ENCODE measurements at places on chromosomes 4 and X.

DNA sequence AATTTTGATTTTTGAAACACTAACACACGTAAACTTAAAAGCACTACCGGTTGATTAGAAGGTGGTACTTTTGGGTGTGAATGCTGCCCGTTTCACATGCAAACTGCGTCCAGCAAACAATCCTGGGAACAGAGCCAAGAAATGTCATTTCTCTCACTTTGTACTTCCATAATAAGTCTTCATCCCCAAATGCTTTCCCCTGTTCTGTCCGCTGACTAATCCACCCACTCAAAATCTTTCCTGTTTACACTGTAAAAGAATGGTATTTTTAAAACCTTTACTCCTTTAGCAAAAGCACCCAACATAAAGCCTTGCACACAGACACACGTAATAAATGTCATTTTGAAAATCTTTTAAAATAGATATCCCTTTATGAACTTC, 39.1 kb upstream of the PDLIM5 start:
- DNase-seq: peak; percentile 69

DNA sequence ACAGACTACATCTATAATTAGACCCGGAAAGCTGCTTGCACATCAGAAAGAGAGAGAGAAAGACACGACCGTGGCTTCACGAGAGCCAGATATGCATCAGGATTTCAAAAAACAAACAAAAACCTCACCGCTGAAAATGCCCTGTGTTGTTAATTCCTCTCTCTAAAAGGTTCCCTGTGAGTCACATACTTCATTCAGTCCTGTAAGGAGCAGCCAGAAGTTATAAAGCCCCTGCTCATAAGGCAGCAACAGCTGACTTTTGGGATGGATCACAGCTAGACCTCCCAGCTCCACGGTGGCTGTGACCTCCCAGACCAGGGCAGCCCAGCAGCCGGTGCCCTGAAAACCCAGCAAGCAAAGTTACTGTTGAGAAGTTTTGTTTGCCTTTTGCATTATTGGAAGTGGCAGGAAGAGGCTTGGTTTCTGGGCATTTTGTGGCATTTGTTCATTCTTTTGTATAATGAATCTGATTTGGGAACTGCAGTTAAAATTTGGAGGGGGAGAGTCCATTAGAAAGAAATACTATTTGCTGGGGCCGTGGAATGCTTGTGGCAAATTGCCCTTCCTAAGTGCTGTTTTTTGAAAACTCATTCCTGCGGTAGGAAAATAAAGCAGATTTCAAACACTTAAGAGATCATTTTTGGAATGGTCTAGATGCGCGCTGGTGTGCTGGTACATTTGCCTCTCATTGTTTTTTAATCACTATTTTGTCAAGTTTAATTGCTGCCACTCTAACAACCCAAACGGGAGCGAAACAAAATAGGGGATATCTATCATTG, 520.4 kb downstream of the BCOR start:
- DNase-seq: peak; percentile 14

DNA sequence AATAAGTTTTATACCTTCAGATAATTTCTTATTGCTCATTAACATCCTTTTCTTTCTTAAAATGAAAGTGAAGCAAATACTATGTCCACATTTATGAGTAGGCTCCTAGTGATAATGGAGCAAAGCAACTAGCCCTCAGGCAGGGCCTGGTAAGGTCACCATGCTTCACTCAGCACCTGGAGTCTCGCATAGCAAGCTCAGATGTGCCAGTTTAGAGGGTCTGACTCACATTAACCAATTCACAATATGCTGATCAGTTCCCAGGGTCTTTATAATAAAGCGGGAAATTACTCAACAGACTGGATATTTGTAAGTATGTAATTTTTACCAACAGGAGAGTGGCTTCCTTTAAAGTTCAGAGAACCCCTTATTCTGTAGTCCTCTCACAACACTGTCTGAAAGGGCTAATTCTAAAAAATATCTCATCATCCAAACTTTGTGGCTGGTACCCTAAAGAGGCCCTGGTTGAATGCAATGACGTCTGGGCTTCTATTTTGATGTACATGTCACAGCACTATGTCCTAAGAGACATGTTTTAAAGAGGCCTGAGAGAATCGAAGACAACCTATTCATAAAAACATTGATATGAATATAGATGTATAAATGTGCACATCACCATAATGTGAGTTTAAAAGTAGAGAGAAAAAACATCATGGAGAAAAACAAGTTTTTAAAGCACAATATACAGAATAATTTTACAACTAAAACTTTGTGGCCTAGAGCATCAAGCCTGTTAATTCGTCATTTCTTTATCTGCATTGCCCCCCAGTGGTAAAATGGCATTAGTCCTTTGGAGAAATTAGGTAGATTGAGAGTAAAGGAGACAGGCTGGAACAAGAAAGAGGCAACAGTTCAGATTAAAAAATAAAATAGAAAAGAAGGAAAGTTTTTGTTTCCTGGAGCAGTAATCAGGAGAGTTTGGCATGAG, 44.3 kb downstream of the IL21 start:
- DNase-seq: peak; percentile 59

GRCh38 chr4:179843370-179843769, 2399.8 kb upstream of the TENM3 start:
- no peak for DNase-seq

GRCh38 chr4:54230484-54231418, 1.7 kb downstream of the PDGFRA start:
- peak; percentile 34 for DNase-seq

DNA sequence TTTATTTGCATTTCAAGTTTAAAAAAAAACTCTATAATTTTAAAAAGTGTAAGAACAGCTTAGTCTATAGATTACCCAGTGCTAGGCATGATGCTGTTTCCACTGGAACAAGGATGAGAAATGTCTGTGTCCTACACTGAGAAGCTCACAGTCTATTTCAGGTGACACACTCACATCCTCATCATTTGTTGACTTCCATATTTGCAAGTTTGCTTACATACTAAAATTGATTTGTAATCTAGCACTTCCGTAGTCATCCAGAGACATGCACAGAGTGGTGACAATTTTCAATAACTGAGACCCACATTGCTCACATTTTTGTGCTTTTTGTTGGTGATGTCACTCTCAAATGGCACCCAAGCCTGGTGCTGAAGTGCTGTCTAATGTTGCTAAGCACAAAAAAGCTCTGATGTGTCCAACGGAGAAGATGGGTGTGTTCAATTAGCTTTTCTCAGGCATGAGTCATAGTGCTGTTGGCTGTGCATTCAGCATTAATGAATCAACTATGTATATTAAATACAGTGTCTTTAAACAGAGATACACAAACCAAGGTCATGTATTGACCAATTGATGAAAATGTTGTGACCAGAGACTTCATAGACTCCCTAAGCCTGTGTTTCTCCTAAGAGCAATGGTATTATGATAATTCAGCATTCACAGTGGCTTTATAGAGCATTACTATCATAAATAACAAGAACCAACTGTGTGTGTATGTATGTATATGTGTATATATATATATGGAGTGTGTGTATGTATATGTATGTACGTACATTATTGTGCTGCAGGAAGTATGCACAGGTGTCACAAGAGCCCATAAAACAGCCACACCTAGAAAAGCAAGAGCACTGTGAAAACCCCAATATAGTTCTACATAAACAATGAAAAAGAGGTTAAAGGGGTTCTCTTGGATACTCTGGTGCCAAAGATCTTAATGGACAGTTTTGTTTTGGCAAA, 31.2 kb upstream of the VCX3B start:
- DNase-seq: no peak

GRCh38 chr4:127143460-127144195, 489.1 kb upstream of the INTU start:
- peak; percentile 90 for DNase-seq

DNA sequence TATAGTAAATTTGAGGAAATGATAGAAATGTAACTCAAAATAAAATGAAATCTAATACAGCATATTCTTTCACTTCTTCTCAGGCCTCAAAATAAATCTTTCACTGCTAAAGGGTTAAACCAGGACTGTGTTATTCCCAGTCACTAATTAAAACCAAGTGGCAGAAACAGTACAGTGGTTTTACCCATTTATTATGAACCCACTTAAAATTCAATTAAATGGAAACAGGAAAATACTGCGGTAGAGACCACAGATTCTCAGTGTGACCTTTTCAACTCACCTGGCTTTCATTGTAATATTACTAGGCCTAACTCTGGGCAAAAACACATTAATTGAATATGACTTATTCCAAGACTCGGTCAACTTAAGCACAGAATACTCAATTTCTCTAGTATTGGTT, 176.5 kb upstream of the DKK2 start:
- DNase-seq: peak; percentile 65

DNA sequence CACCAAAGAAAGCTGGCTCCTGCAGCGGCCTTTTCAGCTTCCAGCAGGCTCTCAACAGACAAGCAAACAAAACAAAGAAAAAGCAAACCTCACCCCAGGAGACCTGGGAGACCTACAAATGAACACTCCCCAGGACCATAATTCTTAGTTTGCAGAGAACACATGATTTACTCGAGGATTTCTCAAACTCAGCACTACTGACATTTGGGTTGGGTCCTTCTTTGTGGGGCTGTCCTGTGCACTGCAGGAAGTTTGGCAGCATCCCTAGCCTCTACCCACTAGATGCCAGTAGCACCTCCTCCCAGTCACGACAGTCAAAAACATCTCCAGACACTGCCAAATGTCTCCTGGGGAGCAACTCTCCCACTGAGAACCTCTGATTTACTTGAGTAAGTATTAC, 21.9 kb downstream of the APOO start:
- peak; percentile 24 for DNase-seq

DNA sequence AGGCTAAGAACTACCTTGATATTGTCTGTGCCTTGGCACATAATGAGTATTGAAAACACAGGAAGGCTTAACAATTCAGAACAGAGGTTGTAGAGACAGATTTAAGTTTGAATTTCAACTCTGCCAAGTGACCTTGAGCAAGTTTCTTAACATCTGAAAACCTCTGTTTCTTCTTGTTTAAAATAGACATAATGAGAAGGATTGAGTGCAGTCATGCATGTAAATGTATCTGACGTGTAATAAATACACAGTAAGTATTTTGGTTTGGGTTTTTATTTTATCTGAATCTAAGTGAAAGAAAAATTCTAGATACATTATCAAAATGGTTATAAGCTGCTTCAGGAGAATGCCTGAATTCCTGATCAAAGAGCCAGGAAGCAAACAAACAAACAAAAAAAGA, 111.9 kb downstream of the ANXA5 start:
- DNase-seq: no peak

DNA sequence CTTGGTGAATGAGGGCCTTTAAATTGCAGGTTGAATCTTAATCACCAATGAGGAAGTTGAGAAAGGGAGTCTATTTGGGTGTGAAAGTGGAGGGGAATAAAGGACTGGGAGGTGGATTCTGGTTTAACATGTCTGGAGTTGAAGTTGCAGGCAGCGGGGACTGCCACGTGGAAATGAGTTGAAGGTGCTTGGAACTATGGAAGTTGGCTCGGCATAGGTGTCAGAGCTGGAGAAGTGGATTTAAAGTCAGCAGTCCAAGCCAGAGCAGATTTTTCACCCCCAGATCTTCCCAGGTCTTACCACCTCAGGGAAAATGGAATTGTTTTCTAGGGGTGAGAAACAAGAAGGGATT, 44.9 kb downstream of the TIGD4 start:
- DNase-seq: no peak

GRCh38 chrX:15524417-15524816, 23.8 kb downstream of the BMX start:
- DNase-seq: peak; percentile 37

GRCh38 chrX:150863191-150863590, 35.3 kb downstream of the CD99L2 start:
- no peak for DNase-seq

DNA sequence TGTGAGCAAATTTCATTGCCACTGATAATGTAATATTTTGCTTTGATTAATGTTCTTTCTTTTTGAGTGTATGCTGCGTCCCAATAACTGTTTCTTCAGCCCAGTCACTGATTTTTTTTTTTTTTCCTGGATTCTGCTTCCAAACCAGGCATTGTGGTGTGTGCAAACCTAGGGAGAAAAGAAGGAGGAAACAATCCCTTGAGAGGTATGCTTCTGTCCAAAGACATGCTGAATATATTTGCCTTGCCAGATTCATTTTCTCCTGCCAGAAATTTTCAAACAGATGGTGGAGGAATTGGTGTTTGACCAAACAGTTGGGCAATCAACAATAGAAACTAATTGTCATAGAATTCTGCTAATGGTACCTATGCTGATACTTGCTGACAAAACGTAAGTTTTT, 753.6 kb downstream of the RPA4 start:
- DNase-seq: no peak

GRCh38 chr4:173793937-173794510, 264.0 kb upstream of the HAND2 start:
- no peak for DNase-seq

- DNase-seq: no peak
Measured at GRCh38 chr4:24923002-24923401, 10.2 kb upstream of the CCDC149 start.

DNA sequence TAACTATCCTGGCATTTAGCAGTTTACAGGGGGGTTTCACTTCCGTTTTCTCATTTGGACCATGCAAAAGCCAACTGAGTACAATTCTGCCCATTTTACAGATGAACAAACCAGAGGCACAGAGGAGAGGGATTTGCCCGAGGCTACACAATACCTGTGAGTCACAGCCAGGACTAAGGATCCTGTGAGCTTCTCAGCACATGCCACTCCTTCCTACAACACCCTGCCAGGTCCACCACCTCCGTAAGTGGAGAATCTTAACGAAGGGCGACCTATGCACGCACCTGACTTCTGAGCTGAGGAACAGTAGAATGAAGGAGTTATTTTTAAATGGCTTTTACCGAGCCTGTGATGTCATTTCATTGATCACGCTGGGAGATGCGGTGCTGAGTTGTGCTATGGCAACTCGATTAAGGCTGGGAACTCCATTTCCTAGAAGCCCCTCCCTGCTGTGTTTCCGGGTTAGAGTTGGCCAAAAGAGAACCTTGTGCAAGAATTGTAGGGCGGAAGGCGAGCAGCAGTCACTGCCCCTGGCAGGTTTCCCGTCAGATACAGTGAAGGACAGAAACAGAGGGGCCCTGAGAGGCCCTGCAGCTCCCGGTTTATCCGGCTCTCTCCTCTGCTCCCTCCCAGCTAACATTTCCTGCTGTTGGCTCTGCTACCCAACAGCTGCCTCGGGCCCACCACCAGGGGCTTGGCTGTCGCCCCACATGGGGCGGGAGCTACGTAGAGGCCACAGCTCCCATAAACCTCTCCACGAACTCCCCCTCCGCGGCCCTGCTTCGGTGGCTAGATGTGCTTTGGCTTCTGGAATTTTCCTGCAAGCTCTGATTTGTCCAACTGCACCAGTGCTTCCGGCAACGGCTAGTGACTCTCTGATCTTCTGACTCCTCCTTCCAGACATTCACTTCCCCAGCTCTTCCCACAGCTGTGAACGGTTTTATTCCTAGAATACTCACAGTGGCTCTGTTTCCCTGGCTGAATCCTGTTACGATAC, 75.1 kb upstream of the USP9X start:
- peak; percentile 84 for DNase-seq

All from fibroblast of upper back skin (primary cell).